A549 treated with GW870086 at 1 μM for 4 hours (cell line): ENCODE measurements at places on chromosomes 13 and 19. TPM values are rescaled to one million over a fixed set of nuclear protein-coding genes. Genes with fewer than 3 reads are reported as not detected.

Gene ZNF844
- total RNA-seq = not detected in 5 replicates

Gene NLRP9
- not detected in 5 replicates for total RNA-seq

Gene ADAMTS10
- 8.8 to 15.2 TPM (median 12.9 TPM) in 5 replicates for total RNA-seq

Gene FGF21
- total RNA-seq = not detected in 5 replicates

Gene TYROBP
- not detected in 5 replicates for total RNA-seq

Gene TEX29
- not detected in 5 replicates for total RNA-seq

Gene SLC5A5
- total RNA-seq = 0.11 to 0.35 TPM (median 0.15 TPM) in 5 replicates

Gene MCEMP1
- total RNA-seq = not detected in 5 replicates

Gene ZNF681
- not detected in 5 replicates for total RNA-seq

Gene COL4A2
- total RNA-seq = 144 to 161 TPM (median 149 TPM) in 5 replicates

Gene NCAN
- total RNA-seq = 0.03 to 0.17 TPM (median 0.07 TPM) in 3 of 5 replicates, not detected in the others

Gene NFIX
- total RNA-seq = 2.9 to 4.4 TPM (median 3.8 TPM) in 5 replicates

Gene CATSPERD
- not detected in 5 replicates for total RNA-seq

Gene EPS8L1
- total RNA-seq = 5.0 to 6.5 TPM (median 5.9 TPM) in 5 replicates

Gene ZSCAN4
- not detected in 5 replicates for total RNA-seq

Gene PALM
- total RNA-seq = 9.8 to 18.2 TPM (median 15.0 TPM) in 5 replicates

Gene IGFL1
- total RNA-seq = 2.0 to 3.8 TPM (median 2.6 TPM) in 5 replicates

Gene ZNF549
- total RNA-seq = 1.5 to 2.1 TPM (median 1.8 TPM) in 5 replicates

Gene MAP4K1
- 0.40 to 3.6 TPM (median 0.85 TPM) in 5 replicates for total RNA-seq

Gene LRRC4B
- 0.32 to 0.97 TPM (median 0.50 TPM) in 5 replicates for total RNA-seq

Gene TEAD2
- 12.6 to 19.1 TPM (median 17.7 TPM) in 5 replicates for total RNA-seq

Gene CRX
- total RNA-seq = not detected in 5 replicates

Gene ALOX5AP
- total RNA-seq = 4.8 to 9.4 TPM (median 7.1 TPM) in 5 replicates

Gene CEACAM8
- not detected in 5 replicates for total RNA-seq

Gene CNN1
- 0.25 to 0.80 TPM (median 0.48 TPM) in 5 replicates for total RNA-seq

Gene IL27RA
- 8.3 to 10.3 TPM (median 9.6 TPM) in 5 replicates for total RNA-seq
